Fibroblast of skin of left biceps (primary cell): ENCODE measurements at places on chromosomes 16 and 17.
A peak's percentile ranks its signal among the peaks of the same experiment; 100 is the strongest.

GRCh38 chr16:80015566-80015965 lies 415.0 kb upstream of the MAF start:
- no peak for DNase-seq

DNA sequence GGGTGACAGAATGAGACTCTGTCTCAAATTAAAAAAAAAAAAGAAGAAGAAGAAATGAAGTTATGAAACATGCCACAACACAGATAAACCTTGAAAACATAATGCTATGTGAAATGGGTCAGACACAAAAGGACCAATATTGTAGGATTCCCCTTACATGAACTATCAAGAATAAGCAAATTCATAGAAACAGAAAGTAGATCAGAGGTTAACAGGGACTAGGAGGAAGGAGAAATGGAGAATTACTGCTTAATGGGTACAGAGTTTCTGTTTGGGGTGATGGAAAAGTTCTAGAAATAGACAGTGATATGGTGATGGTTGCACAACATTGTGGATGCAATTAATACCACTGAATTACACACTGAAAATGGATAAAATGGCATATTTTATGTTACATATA lies 16.3 kb downstream of the RANBP10 start:
- no peak for DNase-seq

DNA sequence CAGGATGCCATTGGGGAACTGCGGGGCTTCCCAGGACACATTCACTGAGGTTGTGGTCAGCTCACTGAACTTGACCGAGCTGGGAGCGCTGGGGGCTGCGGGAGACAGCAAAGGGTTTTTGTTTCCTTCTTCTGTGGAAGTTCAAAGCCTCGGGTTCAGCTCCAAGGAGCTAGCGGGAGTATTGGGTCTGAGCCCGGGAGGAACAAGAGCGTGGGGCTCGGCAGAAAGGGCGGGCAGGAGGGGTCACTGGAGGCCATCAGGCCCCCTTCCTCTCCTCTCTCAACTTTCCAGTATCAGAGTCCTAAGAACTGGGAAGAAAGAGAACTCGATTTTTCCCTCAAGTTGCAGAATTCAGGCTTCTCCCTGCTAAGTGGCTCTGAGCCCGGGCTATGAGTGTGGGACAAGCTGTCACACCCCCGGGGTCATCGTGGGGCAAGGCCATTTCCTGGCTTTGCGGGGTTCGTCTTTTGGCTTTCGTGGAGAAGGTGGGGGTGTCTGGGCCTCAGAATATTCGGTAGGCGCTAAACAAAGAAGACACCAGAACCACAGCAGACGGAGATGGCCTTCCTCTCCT lies 53.6 kb upstream of the CDC42EP4 start:
- no peak for DNase-seq

GRCh38 chr17:44767493-44767892 lies 8.7 kb downstream of the ADAM11 start:
- no peak for DNase-seq

DNA sequence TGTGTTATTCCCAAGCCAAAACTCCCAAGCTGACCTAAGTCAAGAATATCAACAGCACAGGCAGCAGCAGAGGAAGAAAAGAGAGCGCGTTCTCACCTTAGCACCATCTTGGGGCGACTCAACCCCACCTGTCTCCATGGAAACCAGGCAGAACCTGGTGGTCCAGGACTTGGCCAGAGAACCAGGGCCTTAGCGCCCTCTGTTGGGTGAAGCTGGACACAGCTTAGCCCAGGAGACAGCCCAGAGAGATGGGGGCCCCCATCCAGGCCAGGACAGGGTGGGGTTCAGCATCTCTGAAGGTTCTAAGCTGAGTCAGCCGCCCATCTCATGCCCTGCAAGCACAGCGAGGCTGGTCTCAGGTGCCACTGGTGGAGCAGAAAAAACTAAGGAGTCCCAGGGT lies 60.1 kb upstream of the TMEM132E start:
- DNase-seq: no peak

- no peak for DNase-seq
Observed at GRCh38 chr17:29131814-29132682, 48.1 kb downstream of the MYO18A start.

GRCh38 chr16:88634141-88634993 lies 4.0 kb upstream of the IL17C start:
- DNase-seq: no peak

DNA sequence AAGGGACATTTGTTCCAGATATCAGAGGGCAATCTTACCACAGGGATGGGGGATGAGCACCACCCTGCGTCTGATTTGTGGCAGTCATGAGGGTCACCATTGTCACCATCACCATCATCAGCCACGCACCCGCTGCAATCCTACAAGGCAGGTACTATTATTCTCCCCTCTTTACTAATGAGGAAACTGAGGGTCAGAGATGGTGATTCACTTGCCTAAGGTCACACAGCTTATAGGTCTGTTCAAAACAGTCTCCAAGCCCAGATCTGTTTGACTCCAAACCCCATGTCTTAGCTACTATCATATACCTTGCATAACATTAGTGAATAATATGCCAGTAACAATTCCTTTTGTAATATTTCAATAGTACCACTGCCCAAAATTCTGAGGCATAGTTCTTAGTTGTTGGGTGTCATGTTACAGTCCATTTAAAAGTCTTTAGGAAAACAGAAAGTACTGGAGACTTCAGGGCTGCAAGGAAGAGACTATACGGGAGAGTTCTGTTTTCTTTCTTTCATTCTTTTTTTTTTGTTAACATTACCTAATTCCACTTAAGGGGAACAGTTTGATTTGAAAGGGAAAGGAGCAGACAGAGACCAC lies 166.4 kb downstream of the C16orf95 start:
- DNase-seq: no peak

GRCh38 chr17:64983708-64984107 lies 64.4 kb upstream of the LRRC37A3 start:
- DNase-seq: no peak

DNA sequence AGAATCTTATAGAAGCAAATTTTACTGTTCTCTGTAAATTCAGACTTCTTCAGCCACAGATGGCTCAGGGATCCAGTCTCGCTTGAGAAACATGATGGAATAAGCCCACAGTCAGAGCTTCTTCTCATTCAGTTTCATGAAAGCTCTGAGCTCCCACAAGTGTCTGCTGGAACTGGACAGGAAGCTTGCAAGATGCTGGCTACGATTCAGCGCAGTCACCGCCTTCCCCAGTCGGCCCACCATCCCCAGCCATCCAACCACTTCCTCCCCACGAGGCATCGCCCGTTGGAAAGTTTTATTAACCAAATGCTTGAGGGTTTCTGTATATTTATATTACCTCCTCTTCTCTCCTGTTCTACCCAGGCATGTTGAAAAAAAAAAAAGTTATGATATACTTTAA lies 171.7 kb downstream of the ZFHX3 start:
- peak; percentile 26 for DNase-seq

GRCh38 chr17:48483004-48483403 lies 47.8 kb downstream of the HOXB1 start:
- DNase-seq: no peak

DNA sequence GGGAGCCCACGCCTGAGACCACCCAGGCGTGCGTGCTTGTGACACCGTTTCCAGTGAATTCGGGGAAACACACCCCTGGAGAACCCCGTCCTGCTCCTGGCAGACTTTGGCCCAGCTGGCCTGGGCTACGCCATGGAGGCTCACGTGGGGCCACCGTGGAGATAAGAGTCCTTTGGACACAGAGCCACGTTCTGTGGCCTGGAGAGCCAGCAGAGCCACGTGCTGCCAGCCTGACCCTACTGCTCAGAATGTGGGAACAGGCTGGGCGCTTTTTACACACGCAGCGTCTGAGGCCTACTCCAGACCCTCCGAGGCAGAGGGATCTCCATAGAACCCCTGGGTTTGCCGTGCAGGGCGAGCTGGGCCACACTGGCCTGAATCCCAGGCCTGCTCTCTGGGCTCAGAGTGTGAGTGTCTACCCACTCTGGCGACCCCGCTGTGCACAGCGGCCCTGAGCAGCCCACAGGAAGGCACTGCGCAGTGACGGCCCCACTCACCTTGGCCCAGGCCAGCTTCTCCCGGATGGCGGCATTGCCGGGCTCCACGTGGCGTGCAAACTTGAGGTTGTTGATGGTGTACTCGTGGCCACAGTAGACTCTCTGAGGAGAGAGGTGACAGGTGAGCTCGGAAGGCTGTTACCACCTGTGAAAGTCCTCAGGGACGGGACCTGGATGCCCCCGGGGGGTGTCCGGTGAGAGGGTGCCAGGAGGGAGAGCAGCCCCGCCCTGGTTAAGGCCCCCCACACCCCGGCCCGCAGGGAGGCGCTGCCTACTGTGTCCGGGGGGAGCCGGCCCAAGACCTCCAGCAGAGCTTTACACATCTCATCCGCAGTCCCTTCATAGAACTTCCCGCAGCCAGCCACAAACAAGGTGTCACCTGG lies 10.0 kb downstream of the HAGH start:
- no peak for DNase-seq

DNA sequence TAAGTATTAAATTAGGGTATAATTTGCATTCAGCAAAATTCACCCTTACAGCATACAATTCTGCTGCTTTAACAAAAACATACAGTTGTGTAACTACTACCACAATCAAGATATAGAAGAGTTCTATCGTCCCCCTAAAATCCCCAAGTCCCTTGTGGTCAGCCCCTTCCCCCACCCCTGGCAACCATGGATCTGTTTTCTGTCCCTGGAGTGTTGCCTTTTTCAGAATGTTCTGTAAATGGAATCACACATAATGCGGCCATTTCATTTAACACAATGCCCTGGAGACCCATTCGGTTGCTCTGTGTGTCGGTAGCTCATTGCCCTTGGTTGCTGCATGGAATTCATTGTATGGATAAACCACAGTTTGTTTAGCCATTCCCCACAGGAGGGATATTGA lies 190.2 kb downstream of the IRX5 start:
- DNase-seq: no peak

GRCh38 chr17:82627405-82627804 lies 20.8 kb downstream of the WDR45B start:
- no peak for DNase-seq

DNA sequence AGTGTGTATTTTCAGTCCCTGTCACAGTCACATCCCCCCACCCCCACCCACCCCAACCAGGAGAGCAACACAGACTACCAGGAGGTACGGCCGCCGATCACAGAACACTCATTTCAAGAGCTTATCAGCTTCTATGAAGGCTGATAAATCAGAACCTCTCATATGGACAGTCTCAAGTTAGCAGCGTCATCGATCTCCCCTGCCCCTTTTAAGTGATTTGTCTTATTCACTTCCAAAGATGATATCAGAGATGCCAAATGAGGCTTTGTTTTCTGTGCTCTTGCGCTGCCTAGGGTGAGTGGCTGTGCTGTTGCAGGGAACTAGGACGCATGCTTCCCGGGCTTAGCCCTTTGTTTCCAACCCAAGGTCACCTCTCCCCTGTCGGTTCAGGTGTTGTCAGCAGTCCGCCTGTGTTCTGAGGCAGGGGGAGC lies 26.8 kb upstream of the PMFBP1 start:
- DNase-seq: no peak

DNA sequence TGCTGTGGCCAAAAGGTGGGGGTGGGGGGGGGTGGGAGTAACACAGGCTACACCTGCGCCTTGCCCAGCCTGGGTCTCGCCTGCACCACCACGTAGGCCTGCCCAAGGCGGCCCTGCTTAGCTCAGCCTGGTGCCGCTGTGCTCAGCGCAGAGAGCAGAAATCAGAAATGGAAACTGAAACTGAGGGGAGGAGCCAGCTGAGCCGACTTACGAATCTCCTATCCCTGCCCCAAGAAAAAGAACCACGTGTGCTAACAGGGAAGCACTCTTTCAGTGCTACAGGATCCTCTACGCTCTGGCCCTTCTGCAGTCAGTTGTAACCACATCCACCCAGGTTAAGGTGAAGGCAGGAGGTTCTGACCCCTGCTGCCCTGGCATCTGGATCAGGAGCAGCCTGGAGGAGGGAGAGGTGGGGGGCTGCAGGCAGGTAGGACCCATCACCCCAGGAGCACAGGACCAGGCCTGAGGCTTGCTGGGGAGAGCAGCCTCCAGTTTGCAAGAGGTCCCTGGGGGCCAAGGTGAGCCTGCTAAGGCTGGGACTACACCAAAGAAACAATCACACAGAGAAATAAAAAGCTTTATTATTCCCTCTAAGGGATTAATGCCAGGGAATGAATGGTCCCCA lies at the start of gene DHX58:
Gene DHX58 (minus strand): TSS at position 163 of the 625 bp plus-strand sequence. CDS start 822 bp downstream, outside the sequence.
- no peak for DNase-seq

- no peak for DNase-seq
Observed at GRCh38 chr17:32833076-32833475, 43.8 kb downstream of the MYO1D start.

DNA sequence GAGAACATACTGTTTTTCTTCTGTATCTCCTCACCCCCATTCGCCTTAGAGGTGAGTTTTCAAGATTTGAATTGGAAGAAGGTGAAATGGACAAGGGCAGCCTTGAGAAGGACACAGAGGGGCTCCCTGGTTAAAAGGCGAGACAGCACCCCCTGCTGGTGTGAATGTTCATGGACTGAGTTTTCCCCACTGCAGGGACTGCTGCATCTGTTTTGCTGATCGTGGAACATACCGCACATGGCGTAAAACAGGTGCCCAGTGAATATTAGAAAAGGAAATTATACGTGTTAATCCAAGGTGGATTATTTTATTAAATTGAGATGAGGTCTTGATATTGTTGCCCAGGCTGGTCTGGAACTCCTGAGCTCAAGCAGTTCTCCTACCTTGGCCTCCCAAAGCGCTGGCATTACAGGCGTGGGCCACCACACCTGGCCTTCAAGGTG lies 54.5 kb downstream of the NDE1 start:
- DNase-seq: peak; percentile 29

DNA sequence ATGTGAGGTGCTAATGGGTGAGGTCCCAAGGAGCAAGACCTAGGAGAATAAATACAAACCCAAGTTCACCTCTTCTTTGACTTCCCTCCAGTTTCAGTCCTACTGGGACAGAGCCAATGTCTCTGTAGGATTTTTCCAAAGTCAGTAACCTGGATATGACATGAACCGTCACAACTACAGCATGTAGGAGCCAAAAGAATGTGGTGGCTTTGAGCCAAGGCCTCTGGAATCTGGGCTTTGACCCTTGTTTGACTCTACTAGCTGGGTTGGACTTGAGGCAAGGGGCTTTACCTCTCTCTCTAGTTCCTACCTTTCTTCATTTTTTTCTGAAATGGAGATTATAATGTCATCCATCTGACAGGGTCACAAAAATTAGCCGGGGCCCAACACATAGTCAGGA lies 91.4 kb downstream of the CACNG3 start:
- no peak for DNase-seq

- DNase-seq: no peak
Observed at GRCh38 chr16:1772362-1772907, at the start of gene EME2. Gene EME2, plus strand, starts transcription at chr16:1772810. Its CDS starts 418 bp downstream, at chr16:1773228.

DNA sequence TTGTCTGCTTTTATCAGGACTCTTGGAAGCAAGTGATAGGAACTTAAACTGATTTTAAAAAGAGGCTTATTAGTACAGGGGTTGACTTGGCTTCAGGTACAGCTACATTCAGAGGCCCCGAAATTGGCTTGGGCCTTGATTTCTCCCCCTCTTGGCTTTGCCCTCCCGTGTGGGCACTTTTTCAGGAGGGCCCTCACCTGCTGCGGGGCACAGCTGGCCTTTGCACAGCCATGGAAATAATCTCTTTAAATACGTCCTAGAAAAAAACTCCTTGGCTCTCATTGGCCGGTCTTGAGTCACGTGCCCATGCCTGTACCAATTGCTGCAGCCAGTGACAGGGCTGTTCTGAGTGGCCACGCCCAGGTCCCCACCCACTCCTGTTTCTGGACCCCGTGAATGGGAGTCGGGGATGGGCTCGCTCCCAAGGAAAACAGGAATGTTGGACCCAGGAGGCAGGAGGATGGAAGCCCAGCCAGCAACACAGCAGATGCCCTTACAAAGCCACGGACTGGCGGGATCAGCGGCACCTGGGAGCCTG lies 15.0 kb downstream of the CA5A start:
- no peak for DNase-seq
